Activated CD8-positive, alpha-beta T cell treated with anti-CD3 and anti-CD28 coated beads for 36 hours (primary cell): ENCODE measurements at places on chromosomes 4 and X. TPM values are rescaled to one million over a fixed set of nuclear protein-coding genes. Genes with fewer than 3 reads are reported as not detected.

DNA sequence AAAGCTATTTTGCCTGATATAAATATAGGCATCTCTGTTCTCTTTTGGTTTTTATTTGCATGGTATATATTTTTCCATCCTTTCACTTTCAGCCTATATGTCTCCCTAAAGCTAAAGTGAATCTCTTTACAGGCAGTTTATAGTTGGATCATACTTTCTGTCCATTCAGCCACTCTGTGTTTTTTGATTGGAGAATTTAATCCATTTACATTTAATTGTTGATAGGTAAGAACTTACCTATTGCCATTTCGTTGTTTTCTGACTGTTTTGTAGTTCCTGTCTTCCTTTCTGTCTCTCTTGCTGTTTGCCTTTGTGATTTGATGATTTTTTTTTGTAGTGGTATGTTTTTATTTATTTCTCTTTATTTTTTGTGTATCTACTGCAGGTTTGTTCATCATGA is 155.9 kb upstream of the ANXA3 start:
- no peak for DNase-seq

- no peak for DNase-seq
Measured at GRCh38 chr4:176241703-176242102, 27.3 kb downstream of the ASB5 start.

GRCh38 chr4:158492391-158492790 is 29.3 kb upstream of the RXFP1 start:
- no peak for DNase-seq

GRCh38 chr4:165766976-165767375 is 106.1 kb upstream of the TLL1 start:
- no peak for DNase-seq

DNA sequence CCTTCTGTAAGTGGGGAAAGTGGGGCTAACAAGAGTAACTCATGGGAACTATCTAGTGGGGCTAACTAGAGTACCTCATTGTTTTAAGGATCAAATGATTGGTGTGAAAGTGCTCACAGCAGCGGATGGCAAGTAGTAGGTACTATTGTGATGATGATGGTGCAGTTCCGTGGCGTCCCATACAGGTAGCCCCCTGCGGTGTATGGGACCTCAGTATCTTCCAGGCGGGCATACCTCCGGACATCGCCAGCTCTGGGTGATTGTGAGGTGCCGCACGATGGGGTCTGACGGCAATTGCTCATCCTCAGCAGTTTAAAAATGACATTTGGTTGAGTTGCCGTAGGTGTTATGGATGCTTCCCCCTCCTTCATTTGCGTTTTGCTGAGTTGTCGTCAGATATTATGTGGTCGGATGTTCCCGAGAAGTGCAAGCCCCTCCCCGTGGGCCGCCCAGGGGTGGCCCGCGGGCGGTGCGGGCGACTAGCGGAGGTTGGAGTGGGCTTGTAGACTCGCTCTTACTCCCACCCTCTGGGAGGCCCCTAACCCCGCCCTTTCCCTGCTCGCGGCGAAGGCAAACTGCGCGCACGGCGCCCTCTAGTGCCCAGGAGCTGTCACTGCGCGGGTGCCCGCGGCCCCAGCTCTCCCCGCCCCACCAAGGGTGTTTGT is 18.3 kb upstream of the GPR101 start:
- peak; percentile 83 for DNase-seq

GRCh38 chr4:56681158-56681852 is at the start of gene HOPX:
HOPX (minus strand) TSS chr4:56681296; CDS start chr4:56657816, 23,480 bp downstream.
- DNase-seq: peak; percentile 90

GRCh38 chrX:103793545-103793940 is 16.9 kb downstream of the PLP1 start:
- no peak for DNase-seq

DNA sequence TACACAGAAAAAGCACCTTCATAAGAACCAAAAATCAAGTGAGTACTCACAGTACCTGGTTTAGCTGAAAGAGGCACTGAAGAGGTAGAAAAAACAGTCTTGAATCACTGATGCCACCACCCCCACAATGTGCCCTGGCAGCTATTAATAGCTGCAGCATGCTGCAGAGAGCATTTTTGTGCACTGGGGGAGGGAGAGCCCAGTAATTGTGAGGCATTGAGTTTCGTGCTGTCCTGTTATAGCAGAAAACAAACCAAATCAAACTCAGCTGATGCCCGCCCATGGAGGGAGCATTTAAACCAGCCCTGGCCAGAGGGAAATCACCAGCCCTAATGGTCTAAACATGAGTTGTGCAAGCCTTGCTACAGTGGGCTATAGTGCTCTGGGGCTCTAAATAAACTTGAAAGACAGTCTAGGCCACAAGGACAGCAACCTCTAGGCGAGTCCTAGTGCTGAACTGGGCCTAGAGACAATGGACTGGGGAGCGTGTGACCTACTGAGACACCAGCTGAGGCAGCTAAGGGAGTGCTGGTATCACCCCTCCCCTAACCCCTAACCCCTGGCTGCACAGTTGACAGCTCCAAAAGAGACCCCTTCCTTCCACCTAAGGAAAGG is 106.3 kb upstream of the TMLHE start:
- DNase-seq: no peak

DNA sequence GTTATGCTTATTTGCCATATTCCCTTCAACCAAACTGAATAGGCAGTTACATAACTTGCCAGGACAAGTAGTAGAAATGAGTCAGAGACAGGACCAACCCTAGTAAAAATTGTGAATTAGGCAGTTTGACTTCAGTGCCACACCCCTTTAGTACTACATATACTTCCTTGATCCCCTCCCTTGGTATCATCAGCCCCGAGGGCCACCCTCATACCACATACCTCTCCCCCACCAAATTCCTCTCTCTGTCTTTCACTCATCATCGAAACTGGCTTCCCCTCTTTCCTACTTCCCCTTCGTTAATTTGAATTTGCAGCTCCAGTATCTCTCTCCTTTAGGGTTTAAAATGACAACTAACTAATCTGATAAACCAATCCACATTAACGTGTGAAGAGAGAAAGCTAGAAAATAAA is 7.9 kb upstream of the PTPN13 start:
- no peak for DNase-seq

VEGFC gene
- not detected for total RNA-seq

XKRX gene
- 0.49 TPM for total RNA-seq

REPS2 gene
- not detected for total RNA-seq
